ENCODE measurements at places on chromosomes 16 and 17. TPM values are rescaled to one million over a fixed set of nuclear protein-coding genes. Genes with fewer than 3 reads are reported as not detected.

- DNase-seq: no peak
Measured at GRCh38 chr17:33494151-33494550, 201.1 kb upstream of the ASIC2 start.

DNA sequence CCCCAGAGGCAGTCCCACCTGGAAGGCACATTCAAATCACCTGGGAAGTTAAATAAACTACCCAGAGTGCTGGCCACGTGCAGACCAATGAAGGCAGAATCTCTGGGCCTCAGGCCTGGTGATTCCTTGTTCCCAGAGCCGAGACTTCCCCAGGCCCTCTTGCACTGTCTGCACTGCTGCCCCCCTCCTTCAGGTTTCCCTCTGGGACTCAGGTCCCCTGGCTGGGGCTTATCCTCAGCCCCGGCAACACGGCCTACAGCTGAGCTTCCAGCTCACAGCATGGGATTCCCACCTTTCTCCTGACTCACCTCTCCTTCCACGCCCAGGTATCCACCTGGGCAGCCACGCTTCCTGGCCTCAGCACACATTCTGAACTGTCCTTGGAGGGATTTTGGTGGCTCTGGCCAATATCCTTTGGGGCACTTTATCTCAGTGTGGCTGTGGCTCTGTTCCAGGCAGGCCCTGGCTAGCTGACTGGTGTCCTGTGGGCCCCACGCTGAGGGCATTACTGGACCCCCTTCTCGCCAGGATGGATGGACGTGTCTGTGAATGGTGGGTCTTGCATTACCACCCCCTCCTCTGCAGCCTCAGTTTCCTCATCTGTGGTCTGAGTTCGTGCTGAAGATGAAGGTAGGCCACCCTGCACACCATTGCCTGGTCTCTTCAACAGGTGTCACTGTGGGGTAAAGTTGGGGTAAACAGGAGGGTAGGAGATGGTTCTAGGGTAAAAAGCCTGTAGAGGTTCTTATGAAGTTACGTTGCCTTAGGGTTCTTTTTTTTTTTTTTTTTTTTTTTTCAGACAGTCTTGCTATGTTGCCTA lies 165.7 kb downstream of the IRF8 start:
- DNase-seq: no peak

DNA sequence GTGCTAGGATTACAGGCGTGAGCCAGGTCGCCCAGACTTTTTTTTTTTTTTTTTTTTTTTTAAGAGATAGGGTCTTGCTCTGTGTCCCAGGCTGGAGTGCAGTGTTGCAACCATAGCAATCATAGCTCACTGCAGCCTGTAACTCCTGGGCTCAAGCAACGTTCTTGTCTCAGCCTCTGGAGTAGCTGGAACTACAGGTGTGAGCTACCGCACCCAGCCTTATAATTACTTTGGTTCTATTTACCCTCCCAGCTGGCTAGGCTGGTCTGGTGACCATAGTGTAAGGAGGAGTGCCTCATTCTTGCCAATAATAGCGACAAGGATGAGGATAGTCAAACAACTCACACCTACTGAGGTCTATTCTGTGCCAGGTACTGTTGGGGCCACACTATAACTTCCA lies 39.6 kb upstream of the USP7 start:
- peak; percentile 26 for DNase-seq

GRCh38 chr16:83723244-83723643 lies 84.5 kb upstream of the HSBP1 start:
- no peak for DNase-seq

GRCh38 chr17:77885678-77886386 lies 72.7 kb upstream of the TNRC6C start:
- no peak for DNase-seq

DNA sequence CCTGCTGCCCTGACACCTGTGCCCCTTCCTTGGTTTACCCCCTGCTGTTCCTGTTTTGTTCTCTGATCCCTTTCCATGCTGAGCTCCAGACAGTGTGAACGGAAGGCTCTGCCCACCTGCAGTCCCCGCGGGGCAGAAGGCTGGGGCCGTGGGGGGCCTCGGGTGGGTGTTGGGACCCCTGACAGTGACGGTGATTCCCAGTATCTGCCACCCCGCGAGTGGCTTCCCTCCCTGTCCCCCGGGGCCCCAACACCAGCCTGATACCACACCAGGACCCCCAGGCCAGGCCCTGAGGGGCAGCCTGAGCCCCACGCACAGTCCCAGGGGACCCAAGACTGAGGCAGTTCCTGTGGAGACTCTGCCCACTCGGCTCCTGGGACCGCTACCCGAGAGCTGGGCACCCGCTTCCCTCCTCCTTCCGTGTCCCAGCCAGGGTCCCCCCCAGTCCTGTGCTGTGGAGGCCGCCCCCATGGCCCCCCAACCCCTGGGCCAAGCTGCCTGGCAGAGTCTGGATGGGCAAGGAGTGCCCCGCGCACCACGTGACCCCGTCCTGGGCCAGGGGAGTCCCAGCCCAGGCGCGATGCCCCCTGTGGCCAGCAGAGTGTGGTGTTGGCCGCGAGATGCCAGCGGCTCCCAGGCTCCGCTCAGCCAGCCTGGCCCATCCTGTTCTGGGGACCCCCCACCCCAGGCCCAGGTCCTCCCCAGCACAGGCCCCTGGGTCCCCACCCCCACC lies 10.0 kb upstream of the C1QTNF8 start:
- DNase-seq: peak; percentile 4

DNA sequence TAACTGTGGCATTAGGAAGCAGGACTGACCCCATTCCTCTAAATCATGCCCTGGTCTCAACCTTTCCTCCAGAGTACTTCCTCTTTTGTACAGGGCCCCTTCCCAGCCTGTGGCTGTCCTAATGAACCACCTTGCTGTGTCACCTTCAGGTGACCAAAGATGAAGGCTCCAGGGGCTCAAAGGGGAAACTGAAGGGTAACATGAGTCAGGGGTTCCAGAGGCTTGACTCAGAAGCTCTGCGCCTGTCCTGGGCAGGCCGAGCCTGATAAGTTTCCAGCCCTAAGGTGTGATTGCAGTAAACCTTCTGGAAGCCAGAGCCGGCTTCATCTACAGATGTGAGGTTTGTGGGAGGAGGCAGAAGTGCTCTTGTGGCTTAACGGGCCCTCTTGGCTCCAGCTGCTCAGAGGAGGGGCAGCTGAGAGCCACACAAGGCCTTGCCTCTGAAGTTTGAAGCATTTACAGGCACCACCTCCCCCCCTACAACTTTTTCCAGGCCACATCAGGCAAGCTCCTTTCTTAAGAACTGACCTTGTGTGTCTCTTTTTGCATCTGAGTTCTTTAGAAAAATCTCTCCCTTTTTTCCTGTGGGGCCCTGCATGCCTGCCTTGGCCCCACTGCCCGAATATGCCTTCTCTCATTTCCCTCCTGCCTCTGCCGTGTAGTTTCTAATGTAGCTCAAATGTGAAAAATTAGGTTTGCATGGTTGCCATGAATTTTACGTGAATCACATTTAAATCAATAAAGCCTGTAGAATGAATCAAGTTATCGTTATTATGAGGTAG lies 149.9 kb downstream of the CLEC16A start:
- peak; percentile 83 for DNase-seq

GRCh38 chr16:3182608-3183444 lies 5.2 kb upstream of the OR1F1 start:
- peak; percentile 59 for DNase-seq

DNA sequence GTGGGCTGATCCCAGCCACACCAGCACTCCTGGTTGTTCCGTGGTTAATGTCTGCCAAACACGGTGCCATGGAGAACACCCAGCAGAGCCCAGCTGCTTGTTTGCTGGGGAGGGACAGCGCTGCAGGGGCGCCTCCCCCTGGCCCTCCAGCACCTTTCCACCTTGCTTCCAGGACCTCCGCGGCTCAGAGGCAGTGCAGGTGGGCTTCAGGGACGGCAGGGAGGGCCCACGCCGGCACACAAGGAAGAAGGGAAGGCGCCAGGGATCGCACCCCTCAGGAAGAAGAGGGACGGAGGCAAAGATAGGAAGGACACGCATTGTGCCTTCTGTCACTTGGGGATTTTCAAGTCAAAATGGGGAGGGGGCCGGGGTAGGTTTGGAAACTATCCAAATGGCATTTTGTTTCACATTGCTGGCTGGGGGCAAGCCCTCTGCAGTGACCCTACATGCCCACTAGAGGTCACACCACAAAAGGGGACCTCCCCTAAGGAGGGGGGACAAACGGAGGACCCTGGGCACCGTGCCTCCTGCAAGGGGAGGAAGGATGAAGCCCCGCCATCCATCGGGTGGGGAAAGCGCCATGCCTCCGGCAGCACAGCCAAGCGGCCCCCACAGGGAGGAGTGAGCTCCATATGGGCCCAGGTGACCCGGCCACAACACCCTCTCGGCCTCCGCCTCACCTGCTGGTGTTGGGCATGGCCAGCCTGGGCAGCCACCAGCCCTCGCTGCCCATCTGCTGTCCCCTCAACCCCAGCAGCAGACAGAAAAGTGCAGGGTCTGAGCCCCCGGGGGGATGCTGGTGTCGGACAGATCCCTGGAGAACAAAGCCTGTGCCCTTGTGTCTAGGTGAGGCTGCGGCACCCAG lies 7.5 kb upstream of the C16orf95 start:
- no peak for DNase-seq

GRCh38 chr17:17079761-17080160 lies 37.5 kb downstream of the MPRIP start:
- no peak for DNase-seq

GRCh38 chr16:2586241-2586640 lies 48.4 kb downstream of the PDPK1 start:
- DNase-seq: no peak

GRCh38 chr17:51402899-51403298 lies 142.6 kb downstream of the UTP18 start:
- DNase-seq: no peak

DNA sequence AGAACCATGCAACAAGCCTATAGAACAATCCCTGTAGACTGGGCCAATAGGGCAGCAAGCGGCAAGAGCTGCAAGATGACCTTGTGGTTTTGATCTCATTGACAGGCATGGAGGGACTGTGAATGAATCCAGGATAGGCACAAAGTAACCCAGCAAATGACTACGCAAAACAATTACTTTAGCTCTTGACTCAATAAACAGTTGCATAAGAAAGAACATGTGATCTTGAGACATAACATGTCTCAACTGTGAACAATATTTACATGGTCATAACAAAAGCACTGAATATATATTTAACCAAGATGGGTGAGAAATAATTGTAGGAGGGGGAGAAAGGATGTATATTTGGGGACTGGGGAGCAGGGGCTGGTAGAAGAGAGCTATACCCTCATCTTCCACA lies 313.7 kb upstream of the CDH5 start:
- DNase-seq: peak; percentile 87

GRCh38 chr17:55451203-55451641 lies 29.6 kb upstream of the MMD start:
- DNase-seq: no peak

DNA sequence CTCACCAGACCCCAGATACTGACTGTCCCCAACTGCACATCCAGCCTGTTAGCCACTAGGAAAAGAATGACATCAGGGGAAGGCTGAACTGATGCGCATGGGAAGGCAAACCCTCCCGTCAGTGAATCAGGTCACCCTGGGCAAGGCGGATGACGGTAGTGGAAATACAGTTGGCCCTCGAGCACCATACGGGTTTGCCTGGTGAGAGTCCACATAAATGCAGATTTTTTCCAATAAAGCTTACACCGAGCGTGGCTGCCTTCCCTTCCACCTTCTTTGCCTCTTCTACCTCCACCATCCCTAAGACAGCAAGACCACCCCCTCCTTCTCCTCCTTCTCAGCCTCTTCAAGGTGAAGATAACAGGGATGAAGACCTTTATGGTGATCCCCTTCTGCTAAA lies 236.1 kb upstream of the TNRC6C start:
- DNase-seq: no peak

DNA sequence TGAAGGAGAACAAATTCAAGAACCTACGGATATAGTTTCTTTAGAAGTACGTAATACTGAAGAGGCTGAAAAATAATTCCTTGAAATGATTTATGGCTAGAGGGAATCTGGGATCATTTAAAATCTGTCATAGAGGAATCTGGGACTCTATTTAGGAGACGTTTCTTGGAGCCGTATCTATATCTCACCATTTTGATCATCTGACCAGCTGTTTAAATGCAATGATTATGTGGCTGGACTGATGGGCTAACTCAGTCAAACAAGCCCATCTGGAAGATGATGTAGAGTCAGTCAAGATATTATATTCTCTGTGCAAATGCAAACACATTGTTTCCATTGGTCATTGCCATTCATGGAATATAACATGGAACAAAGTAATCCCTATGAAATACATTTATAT lies 467.7 kb upstream of the ZFHX3 start:
- no peak for DNase-seq

DNA sequence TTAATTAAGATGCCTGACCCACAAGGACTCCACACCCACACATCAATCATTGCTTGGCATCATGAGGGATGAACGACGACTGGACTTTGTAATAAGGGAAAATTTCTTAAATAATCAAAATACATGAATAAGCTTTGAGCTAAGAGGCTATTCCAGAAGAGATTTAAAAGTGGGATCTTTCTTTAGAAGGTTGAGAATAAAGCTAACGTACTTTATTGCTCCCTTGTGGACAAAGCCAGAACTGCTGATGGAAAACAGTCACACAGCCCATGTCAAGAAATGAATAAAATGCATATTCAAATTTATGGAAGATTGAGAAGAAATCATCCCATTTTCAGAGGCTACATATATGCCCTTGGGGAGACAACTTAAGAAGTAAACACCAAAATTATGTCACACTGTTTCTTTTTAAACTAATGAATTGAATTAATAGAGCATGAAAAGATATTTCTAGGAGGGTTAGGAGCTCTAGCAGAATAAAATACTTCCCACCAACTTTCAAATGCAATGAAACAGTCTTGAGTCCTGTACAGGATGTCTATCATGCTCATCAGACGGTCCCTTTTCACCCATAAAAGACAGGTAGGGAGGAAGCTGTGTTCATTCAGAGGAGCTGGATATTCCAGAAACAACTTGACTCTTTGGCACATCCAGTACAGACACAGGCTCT lies 60.2 kb upstream of the PHOSPHO1 start:
- peak; percentile 33 for DNase-seq

DNA sequence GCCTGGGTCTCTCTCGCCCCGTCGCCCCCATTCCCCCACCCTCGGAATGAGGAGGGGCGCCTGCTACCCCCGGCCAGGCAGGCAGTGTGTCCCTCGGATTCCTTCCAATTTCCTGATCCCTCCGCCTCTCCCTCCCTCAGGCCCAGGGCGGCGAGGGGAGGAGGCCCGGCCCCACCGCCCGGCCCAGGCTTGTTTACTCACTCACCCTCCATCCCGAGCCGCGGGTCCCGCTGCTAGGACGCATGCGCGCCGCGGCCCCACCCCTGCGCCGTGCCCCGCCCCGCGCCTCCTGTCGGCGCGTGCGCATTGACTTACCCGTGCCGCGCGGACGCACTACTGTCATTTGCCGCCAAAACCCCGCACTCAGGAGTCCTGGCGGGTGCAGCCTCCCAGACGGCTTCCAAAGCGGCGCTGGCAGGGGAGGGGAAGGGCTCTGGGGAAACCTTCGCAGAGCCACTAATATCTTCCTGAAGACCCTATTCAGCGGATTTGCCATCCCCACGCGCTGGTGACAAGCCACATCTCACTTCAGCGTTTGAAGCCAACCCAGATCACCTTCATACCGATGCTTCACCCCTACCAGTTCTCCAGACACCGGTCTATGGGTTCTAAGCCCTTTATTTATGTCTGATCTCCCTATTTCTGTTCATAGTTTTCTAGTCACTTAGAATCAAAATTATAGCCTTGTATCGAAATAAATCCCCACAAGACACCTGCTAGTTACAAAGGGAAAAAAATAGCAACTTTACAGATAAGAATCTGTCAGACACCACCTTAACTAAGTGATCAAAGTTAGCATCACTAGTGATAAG lies at the start of gene EZH1:
Gene EZH1 (minus strand): TSS at position 235 of the 812 bp plus-strand sequence. CDS start 16,099 bp downstream, outside the sequence.
- peak; percentile 77 for DNase-seq

Gene TSPOAP1
- 0.26 TPM for total RNA-seq

Gene DNAH3
- total RNA-seq: 0.26 TPM

Gene SPATA22
- total RNA-seq: not detected

Gene BEAN1
- total RNA-seq: 0.38 TPM

Gene NAGS
- 25.3 TPM for total RNA-seq

Gene P3H4
- total RNA-seq: 47.1 TPM

Gene TRIM16
- 92.9 TPM for total RNA-seq
